ENCODE measurements at places on chromosomes 4 and X. TPM values are rescaled to one million over a fixed set of nuclear protein-coding genes. Genes with fewer than 3 reads are reported as not detected.

DNA sequence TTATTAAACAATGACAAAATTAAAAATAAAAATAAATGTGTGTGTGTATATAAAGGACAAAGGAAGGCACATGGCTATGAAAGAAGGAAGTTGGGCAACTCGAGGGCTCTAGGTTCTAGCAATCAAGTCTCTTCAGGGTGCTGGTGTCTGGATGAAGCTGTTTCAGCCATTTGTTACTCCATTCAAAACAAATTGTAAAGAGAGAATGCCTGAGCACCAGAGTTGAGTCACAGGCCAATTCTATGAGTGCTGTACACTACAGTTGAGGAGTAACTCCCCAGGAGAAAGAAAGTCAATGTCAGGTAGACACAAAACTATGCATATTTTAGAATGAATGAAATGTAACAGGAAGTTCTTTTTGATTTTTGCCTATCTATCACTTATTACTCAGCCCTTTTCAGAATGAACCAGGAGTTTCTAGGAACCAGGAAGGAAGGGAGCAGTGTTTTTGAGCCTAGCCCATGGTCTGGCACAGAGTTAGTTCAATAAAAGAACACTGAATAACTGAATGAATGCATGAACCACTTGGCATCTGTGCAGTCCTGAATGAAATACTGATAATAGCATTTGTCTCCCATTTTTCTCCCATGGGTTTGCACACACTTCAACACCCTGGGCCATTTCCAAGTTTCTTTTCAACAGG lies 151.7 kb upstream of the CPEB2 start:
- no peak for DNase-seq

GRCh38 chr4:129822701-129823100 lies 726.7 kb downstream of the C4orf33 start:
- peak; percentile 30 for DNase-seq

DNA sequence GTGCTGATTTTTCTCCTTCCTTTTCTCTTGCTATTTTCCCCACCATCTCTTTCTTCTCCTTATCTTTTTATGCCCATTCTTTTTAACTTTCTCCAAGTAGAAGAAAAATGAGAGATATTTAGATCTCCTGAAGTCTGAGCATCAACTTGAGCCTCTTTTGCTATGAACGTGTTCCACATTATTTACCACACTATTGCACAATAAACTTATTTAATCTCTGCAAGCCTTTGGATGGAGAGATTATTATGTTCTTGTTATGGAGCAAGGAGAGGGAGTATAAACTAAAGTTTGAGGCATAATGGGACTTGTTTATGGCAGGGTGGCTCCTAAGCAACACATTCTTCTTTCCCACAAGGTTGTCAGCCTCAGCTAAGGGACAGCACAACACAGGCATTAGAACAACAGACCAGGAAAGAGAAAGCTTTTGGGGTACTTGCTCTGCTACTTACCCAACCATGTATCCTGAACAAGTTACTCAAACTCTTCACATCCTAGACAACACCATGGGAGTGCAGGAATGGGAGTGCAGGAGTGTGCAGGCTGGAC lies 365.5 kb upstream of the BOD1L1 start:
- no peak for DNase-seq

DNA sequence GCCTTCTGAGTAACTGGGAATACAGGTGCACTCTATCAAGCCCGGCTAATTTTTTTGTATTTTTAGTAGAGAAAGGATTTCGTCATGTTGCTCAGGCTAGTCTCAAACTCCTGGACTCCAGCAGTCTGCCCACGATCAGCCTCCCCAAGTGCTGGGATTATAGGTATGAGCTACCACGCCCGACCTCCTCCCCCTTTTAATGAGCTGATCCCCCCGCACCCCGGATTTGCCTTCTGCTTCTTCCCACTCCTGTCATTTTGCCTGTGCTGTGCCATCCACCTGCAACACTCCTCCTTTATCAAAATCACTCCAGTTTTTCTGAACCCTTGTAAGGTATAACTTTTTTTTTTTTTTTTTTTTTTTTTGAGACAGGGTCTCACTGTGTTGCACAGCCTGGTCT lies 33.4 kb downstream of the SPINK2 start:
- no peak for DNase-seq

- no peak for DNase-seq
Measured at GRCh38 chr4:180589575-180589974, 1653.6 kb upstream of the TENM3 start.

- no peak for DNase-seq
Measured at GRCh38 chr4:77629885-77630284, 24.3 kb downstream of the CXCL13 start.

- peak; percentile 33 for DNase-seq
Measured at GRCh38 chr4:152937336-152938236, 1.5 kb downstream of the FHDC1 start.

DNA sequence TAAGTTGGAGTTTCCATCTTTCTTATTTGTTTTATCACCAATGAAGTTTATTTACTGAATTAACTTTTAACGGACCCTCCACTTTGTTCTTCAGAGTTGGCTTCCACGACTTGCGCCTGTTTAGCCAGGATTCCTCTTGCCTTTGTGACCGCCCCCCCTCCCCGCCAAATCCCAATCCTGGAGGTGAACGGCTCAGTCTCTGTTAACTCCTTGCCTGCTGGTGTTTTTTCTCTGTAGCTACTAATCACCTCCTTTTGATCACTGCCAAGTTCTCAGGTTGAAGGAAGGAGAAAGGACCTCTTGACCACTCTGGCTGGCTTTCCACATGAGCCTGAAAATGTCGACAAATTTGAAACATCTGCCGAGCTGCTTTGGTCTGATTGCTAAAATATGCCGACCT lies 46.8 kb upstream of the BCOR start:
- no peak for DNase-seq

DNA sequence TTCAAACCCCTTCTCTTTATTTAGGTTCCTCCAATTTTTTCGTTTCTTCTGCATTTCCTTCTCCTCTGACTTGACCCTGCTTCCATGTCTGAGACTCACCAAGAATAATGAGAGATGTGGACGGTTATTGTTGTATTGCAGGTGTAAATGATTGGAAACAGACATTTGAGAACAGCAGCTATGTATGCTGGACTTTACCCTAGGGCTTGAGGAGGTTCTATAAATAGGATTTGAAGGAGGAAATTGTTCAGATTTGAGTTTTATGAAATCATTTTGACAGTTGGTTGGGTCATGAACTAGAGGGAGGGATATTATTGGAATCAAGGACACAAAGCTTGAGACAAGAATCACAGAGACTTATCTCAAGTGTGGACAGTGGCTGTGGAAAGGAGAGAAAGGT lies 614.6 kb upstream of the CPEB2 start:
- DNase-seq, result no peak

GRCh38 chr4:100421361-100421978 lies 96.4 kb downstream of the EMCN start:
- DNase-seq, result peak; percentile 27

DNA sequence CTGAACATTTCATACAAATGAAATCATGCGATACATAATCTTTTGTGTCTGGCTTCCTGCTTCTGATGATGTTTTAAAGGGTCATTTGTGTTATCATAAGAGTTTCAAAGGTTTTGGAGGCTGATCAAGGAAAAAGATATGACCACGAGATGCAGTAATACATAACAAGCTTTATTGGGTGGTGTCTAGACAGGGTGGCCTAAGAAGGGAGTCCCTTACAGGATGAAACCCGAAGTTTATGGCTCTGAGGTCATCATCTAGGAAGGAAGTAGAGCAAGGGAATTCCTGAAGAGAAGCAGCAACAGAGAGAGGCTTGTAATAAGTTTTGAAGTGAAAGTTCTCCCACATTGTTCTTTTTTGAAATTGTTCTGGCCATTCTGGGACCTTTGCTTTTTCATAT lies 40.8 kb upstream of the SOD3 start:
- DNase-seq, result no peak

- DNase-seq, result peak; percentile 36
Measured at GRCh38 chr4:4443821-4444220, 56.9 kb downstream of the NSG1 start.

DNA sequence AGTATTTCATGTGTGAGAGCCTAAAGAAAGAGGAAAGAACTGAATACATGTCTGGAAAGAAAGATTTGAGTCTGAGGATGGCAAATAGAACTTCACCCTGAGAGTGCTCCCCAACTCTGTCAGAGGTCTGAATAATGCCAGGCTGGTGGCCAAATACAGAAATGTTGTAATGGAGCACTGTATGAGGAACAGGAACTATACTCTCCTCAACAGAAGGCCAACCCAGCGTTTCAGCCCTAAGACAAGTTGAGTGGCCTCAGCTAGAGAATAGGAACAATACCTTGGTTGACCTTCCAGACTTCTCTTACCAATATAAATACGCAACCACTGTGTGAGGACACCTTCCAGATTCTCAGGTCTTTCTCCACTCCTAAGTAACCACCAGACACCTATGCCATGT lies 94.5 kb upstream of the STIM2 start:
- no peak for DNase-seq

GRCh38 chr4:142781114-142781513 lies 65.0 kb downstream of the INPP4B start:
- peak; percentile 36 for DNase-seq

DNA sequence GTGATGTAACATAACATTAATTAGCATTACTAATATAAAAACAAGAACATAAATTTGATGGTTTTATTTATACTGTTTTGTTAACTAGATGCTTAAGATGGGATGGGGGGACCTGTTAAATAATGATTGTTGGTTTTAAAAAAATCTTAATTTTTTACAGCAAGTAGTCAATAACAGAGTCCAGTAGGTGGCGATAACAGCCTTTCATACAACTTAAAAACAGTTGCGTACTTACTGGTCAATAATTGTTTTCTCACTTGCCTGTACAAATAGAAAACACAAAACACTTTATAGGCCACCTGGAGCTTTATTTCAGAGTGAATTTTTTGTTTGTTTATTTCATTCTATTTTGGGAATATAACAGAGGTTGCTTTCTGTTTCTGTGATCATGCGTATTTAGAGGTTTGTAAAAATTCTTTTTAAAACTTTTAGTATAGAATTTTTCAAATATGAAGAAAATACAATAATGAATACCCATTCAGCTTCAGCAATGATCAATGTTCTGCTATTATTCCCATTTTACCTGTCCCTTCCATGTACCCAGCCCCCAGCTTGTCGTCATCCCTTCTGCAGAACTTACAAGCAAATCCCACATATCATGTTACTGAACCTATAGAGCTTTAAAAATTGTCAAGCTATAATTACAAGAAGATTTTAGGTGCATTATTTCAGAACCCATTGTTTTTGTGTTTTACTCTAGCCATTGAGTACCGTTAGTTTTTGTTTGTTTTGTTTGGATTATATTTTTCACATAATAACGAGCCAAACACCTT lies 97.1 kb downstream of the MRPL1 start:
- peak; percentile 39 for DNase-seq

DNA sequence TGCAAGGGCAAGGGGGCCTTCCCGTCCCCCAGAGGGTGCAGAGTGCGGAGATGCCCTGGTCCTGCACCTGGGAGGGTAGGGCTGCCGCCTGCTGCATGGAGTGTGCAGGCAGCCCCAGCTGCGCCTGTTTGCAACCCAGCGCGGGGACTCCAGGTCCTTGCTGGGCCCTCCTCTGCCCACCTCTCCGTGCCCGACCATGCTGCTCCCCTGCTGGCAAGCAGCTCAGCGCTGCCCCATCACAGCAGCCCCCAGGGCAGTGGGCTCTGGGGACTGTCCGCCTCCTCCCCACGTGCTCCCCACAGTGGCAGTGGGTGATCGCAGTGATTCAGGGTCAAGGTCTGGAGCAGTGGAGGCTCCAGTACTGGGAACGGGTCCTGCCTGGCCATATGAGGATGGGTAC lies 5.0 kb upstream of the FBXW7 start:
- DNase-seq, result no peak

DNA sequence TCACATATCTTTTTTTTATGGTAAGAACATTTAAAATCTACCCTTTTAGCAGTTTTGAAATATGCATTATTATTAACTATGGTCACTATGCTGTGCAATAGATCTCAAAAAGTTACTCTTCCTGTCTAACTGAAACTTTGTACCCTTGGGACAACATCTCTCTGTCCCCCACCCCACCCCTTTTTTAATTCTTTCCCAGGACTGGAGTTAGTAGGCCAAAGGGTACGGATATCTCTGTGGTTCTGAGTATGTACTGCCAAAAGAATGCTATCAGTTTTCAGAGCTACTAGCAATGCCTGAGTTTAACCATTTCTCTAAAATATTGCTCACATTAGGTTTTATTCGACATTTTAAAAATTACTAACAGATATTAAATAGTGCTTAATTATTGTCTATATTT lies 4.7 kb upstream of the FAM241A start:
- no peak for DNase-seq

- DNase-seq, result no peak
Measured at GRCh38 chrX:135697601-135698000, 15.8 kb upstream of the CT45A1 start.

DNA sequence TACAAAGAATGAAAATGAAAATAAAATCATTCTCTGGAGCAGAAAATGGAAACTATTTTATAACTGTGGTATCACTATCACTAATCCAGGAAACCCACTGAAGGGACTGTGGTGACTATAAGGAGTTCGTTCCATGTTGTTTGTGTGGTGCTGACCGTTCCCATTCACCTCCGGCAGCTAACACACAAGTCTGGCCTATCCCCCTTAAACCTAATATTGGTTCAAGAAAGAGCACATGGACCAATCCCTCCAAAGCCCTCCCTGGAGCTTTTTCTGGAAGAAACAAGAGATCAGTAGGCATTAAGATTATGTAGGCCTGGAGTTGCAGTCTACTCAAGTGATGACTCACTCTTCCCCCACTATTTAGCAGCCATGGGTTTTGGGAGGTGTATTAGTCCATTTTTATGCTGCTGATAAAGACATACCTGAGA lies 25.9 kb upstream of the FAM241A start:
- DNase-seq, result no peak

DNA sequence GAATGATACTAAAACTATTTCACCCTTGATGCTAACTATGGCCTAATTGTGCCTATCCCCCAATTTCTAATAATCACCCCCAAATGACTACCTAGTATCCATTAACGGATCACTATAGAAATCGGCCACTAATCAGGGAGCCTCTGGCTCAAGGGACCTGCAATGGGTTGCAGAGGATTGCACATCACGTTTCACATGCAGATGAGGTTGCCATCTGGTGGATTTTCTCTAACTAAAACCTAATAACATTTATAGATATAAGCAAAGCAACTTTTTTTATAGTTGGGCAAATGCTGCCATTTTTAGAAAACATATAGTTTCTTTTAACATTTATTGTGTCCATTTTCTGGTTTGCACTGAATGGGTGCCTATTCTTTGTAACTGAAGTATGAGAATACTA lies 28.3 kb upstream of the ALG13 start:
- DNase-seq, result no peak

GRCh38 chr4:112726041-112726440 lies 89.1 kb downstream of the LARP7 start:
- no peak for DNase-seq

- DNase-seq, result no peak
Measured at GRCh38 chrX:120350450-120351138, 11.3 kb upstream of the ATP1B4 start.

- DNase-seq, result no peak
Measured at GRCh38 chrX:103756736-103757135, 19.9 kb upstream of the PLP1 start.

DCAF4L1 gene
- polyA plus RNA-seq, result 0.02 TPM

CPE gene
- polyA plus RNA-seq, result 20.2 TPM

NMU gene
- 0.12 TPM for polyA plus RNA-seq

NAA11 gene
- polyA plus RNA-seq, result not detected

CCSER1 gene
- not detected for polyA plus RNA-seq

ZNF711 gene
- 0.42 TPM for polyA plus RNA-seq

GNRHR gene
- polyA plus RNA-seq, result not detected

PABPC5 gene
- polyA plus RNA-seq, result 2.3 TPM

RHOXF2B gene
- polyA plus RNA-seq, result not detected

FGFR3 gene
- polyA plus RNA-seq, result 0.11 TPM

All from fibroblast of lung (primary cell).